ENCODE measurements at places on chromosomes 6 and 20.

DNA sequence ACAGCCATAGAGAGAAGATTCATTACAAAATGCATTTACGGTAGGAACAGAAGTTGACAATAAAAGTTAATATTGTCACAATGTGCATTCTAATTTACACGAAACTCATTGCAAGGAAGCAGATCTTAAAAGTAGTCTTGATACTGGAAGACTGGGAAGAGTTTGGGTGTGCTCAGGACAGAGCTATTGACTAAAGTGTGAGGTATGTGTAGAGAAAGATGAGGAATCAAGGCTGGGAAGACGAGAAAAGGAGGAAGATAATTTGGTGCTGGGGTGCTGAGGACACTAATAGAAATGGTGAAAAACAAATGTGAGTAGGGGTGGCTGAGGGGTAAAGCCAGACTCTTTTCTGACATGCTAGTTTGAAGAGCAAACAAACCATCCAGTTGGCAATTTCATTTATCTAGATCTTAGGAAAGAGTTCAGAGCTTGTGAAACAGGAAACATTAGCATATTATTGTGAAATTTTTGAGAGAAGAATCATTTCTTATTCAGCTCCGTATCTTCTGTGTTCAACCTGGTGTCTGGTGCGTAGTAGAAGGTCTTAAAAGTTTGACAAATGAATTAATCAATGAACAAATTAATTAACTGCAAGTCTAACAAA lies 72.7 kb downstream of the ELOVL4 start:
- no peak for DNase-seq

- DNase-seq, result peak; percentile 84
Observed at GRCh38 chr20:9270831-9271230, 201.9 kb downstream of the PLCB4 start.

- DNase-seq, result peak; percentile 92
Observed at GRCh38 chr6:112701201-112701600, 354.1 kb downstream of the RFPL4B start.

- DNase-seq, result no peak
Observed at GRCh38 chr6:154703124-154703523, 30.1 kb upstream of the SCAF8 start.

DNA sequence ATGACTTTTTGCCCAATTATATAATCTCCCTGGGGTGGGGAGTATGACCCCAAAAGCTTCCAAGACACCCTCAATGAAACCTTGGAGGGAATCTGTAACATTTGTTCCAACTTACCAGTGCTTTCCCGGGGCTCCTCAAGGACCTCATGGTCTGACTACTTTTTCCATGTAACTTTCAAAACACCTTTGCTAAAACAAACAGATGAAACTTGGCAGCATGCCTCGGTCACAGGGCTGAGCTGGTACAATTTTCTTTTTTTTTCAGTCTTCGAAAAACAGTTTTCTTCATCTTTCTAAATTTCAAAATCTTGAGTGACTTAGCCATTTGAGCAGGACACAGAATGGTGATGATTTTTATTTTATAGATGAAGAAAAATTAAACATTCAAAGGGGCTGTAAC lies 241.2 kb downstream of the BMP7 start:
- DNase-seq, result no peak

- DNase-seq, result peak; percentile 68
Observed at GRCh38 chr6:17851720-17852161, 135.7 kb downstream of the KIF13A start.

GRCh38 chr6:108953681-108954080 lies 105.5 kb downstream of the ARMC2 start:
- DNase-seq, result no peak

- no peak for DNase-seq
Observed at GRCh38 chr6:124822204-124822613, 140.0 kb upstream of the RNF217 start.

DNA sequence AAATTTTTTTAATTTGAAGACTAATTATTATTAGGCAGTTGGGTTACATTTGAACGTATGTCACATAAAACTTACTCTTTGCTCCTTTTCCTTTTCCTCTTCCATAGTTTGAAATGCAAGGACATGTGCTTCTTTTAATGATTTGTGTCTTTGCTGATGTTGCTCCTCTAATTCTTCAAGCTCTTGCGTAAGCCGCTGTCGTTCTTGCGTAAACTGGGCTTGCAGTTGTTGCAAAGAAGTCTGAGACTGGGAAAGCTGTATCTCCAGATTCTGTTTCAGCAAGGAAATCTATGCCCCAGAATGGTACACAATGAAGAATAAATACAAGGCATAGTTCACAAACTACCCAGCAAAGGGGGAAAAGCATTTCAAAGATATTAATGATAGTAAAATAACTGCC lies 45.1 kb upstream of the MCM9 start:
- DNase-seq, result peak; percentile 12

DNA sequence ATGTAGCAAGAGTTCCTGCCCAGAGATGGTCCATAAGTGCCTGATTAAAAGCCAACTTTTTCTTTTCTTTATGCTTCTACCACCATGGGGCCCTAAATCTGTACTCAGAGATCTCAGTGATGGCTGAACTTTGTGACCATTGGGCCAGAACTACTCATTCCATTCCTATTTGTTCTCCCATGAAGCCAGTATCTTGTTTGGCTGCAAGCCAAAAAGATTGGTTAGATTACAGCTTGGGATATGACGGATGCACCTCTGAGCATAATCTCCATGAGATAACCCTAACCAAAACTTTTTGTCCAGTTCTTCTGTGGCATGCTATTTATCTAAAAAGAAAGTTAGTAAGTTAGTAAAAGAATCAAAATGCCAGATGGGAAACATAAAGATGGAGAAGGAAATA lies 72.2 kb downstream of the PLCB4 start:
- DNase-seq, result no peak

DNA sequence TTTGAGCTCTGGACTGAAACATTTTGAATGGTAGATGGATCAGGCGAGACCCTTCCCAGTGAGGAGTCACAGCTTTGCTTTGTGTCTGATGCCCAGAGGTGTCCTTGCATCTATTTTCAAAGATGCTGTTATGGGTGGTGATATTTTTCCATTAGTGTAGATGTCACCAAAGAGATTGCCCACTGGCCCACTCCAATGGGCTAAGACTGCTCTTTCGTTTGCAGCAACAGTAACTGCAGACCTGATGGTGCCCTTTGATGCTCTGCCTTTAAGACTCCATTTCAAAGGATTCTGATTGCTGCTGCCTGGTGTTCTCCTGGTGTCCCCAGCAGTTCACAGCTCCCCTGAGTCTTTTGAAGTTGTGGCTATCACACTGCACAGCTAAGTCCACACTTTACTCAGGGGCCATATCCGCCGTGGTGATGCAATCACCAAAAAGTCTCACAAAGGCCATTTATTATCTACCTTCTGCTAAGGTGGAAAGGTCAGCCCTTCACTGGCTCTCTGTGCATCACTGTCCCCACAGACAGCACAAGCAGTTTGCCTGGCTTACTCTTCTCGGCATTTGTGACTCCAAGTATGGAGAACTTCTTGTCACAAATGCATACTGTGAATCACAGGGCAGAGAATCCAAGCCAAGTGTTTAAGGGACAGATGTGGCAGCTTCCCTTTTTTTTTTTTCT lies 56.4 kb downstream of the NOX3 start:
- no peak for DNase-seq

GRCh38 chr6:108559884-108560462 lies 744 bp upstream of the FOXO3 start:
- DNase-seq, result peak; percentile 82

- peak; percentile 75 for DNase-seq
Observed at GRCh38 chr20:346640-347316, at the start of gene NRSN2. Gene NRSN2, plus strand, starts transcription at chr20:347111. Its CDS starts 2,533 bp downstream, at chr20:349644.

- peak; percentile 37 for DNase-seq
Observed at GRCh38 chr6:143183666-143184065, 123.0 kb downstream of the AIG1 start.

DNA sequence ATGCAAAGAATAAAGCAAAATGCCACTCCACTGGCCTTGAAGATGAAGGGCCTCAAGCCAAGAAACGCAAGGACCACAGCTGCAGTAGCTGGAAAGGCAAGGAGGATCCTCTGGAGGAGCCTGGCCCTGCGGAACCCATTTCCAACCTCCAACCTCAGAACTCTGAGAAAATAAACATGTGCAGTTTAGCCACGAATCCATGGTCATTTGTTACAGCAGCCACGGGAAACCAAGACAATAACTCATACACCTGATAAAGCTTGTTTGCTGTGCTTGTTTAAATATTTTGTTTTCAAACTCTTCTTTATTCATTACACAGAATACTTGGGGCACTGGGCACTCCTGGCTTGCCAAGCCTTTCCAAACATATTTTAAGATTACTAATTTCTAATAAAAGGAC lies 10.4 kb downstream of the SERPINB6 start:
- no peak for DNase-seq

DNA sequence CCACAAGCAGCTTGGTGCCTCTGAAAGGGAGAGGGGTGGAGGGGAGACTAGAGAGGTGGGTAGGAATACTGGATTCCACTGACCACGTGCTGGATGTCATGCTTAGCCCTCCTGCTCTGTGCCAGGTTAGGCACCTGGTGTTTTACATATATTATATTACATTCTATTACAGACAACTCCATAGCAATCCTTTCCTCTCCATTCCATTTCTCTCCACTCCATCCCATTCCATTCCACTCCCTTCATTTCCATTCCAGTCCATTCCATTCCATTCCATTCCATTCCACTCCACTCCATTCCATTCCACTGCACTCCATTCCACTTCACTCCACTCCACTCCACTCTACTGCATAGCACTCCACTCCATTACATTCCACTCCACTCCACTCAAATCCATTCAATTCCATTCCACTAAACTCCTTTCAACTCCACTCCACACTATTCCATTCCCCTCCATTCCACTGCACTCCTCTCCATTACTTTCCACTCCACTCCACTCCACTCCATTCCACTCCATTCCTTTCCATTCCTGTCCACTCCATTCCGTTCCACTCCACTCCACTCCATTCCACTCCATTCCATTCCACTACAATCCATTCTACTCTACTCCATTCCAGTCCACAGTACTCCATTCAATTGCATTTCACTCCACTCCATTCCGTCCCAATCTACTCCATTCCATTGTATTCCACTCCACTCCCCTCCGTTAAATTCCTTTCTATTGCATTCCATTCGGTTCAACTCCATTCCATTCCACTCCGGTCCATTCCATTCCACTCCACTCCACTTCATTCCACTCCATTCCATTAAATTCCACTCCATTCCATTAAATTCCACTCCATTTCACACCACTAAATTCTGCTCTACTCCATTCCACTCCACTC lies 27.2 kb upstream of the DEFB125 start:
- peak; percentile 19 for DNase-seq

GRCh38 chr6:37504024-37504423 lies 4.3 kb upstream of the CCDC167 start:
- DNase-seq, result no peak

- DNase-seq, result no peak
Observed at GRCh38 chr20:6780433-6781190, 13.1 kb downstream of the BMP2 start.

DNA sequence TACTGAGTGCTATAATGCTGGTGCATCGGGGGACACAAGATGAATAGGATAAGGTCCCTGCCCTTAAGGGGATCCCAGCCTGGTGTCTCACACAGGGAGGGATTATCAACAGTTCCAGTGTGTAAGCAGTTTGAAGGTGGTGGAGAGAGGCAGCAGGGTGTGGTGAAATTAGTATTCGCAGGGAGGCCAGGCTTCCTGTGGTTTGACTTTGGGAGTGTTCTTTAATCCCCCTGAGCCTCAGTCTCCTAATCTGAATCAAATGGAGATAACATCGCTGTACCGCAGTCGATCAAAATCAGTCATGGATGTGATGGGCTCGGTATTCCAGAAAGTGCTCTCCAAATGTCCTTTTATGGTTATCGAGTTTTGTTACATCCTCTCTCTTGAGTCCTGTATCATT lies 288.1 kb upstream of the SUPT3H start:
- no peak for DNase-seq

GRCh38 chr6:146950351-146950835 lies 253.8 kb upstream of the STXBP5 start:
- DNase-seq, result no peak

- DNase-seq, result peak; percentile 91
Observed at GRCh38 chr6:113352029-113352801, 504.9 kb upstream of the MARCKS start.

DNA sequence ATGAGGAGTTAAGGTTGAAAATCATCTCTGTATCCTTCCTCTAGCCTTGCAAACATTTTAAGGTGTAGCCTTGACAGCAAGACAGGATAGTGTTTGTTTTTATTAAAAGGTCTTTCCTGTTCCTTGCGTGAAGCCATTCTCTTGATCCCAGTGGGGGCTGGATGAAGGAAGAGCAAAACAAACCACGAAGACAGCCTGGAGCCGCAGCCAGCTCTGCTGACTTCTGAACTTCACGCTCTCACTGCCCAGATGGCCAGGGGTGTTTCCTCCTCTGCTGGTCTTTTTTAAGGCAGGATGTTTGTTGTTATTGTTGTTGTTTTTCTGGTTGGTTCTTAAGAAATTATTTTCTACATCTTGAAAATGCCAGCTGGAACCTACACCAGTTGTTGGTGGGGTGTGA lies 156.4 kb downstream of the MTHFD1L start:
- DNase-seq, result no peak

- peak; percentile 38 for DNase-seq
Observed at GRCh38 chr20:39850821-39851330, 838.2 kb downstream of the MAFB start.

DNA sequence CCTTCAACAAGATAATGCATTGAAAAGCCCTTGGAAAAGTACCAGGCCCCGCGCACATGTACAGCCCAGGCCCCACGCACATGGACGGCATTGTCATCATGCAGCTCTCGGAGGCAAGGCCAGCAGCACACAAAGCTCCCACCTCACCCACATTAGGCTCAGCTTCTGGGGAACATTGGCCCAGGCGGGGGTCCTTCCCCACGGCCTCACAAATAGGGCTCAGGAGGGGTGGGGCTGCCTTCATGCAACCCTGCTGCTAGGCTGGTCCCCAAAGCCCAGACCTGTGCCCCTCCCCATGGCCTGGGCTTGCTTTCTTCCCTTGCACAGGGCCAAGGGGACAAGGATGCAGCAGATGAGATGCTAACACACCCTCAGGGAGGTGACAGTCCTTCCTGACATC lies 26.7 kb downstream of the NPEPL1 start:
- no peak for DNase-seq

- DNase-seq, result no peak
Observed at GRCh38 chr6:148556410-148556809, 190.4 kb upstream of the UST start.

- no peak for DNase-seq
Observed at GRCh38 chr6:44258921-44259320, 1.6 kb upstream of the SLC35B2 start.

GRCh38 chr6:75563032-75563431 lies 38.6 kb upstream of the SENP6 start:
- peak; percentile 27 for DNase-seq

GRCh38 chr6:8415280-8415679 lies 20.1 kb downstream of the SLC35B3 start:
- DNase-seq, result no peak

GRCh38 chr6:21694168-21694567 lies 100.6 kb downstream of the SOX4 start:
- no peak for DNase-seq

DNA sequence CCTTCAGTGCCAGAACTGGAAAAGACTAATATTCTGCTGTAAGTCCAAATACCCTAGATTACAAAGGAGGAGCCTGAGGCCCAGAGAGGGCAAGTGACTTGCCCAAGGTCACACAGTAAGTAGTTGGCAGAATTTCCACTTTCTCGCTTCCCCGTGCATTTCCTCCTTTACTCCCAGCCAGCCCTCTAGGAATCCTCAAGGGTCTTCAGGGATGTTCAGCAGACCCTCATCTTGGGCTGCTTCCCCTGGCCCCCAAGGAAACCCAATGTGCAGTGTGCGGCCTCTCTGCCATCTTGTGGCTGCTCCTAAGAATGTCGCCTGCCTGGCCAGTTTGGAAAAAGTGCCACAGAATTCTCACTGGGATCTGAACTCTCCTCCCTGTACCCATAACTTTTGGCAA lies 217.7 kb upstream of the LRFN2 start:
- DNase-seq, result no peak

Data from fibroblast of skin of scalp (primary cell).